AG20443 (cell line): ENCODE measurements at places on chromosomes 2 and 18.

DNA sequence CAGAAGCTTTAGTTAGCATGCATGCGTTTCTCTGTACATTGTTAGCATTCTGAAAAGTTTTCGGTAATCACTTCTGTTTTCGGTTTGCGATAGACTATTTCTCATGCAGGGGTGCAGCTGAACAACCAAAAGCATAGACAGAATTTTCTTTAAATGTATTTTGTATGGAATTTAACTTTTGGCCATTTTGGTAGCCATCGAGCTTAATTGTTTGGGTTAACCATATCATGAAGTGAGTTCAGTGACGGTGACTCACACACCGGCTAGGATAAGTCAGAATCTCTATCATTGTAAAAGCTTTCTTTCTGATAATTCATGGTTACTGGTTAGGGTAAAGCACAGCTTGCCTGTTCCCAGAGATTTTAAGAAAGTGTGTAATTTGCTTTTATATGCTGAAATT, 107.2 kb downstream of the CD226 start:
- DNase-seq: no peak

GRCh38 chr2:121682396-121683298, 33.4 kb upstream of the CLASP1 start:
- DNase-seq: no peak

DNA sequence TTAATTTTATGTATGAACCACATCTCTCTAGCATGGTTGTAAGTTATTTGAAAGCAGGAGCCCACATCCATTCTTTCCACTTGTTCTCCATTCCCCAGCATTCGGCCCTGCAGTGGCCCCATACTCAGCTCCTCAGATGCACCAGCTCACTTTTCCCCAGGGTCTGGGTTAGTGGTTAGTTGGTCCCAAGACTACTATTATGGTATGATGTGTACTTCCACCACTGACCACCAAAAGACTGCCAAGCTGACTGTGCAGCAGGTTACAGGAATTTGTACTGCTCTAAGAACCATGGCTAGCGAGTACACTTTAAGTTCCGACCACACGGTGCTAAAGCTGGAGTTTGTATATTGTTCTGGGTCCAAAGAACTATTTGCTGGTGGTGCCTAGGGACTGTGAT, 413.6 kb upstream of the TCF4 start:
- no peak for DNase-seq

GRCh38 chr2:112253261-112253815, 1.5 kb downstream of the ZC3H8 start:
- no peak for DNase-seq

DNA sequence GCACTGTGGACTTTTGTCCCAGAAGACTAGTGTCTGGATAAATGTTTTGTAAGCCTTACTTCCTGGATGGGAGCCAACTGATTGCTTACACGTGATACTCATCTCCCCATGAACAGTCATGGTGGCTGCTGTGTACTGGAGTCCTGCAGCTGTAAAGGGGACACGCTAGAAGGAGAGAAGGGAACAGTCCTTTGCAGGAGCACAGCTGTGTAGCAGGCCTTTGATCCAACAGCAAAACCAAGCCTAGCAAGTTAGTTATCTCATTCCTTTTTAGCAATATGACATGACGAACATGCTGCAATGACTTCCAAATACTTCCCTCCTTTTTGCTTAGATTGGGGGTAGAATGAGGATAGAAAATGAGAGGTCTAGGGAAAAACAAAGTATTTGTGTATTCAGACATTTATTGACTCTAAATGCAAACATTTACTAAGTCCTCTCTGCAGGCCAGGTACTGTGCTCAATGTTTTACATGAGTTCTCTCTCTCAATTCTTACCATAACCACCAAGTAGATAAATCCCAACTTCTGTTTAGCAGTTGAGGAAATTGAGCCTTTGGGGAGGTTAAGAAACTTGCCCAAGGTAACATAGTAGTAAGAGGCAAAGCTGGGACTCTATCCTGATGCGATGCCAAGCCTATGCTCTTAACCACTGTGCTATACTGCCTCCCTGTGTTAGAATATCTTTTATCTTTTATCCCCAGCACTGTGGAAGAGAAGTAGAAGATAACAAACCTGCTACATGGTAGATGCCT, 55.4 kb upstream of the CD28 start:
- peak; percentile 31 for DNase-seq

GRCh38 chr2:3553946-3554345, 4.2 kb downstream of the RNASEH1 start:
- DNase-seq: no peak

DNA sequence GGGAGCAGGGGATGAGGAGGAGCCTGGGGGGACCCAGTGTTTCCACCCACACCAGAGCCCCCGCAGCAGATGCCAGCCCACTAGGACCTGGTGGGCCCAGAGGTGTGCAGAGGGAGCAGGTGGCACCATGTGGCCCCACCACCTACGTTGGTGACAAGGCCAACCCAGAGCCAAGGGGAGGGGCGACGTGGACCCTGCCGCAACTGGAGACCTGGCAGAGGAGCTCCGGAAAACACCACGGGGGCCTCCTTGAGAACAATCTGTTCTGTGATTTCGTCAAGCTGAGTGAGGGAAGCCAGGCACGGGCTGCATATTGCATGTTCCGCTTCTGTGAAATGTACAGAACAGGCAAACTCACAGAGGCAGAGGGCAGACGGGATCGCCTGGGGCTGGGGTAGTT, 49.1 kb upstream of the GPC1 start:
- DNase-seq: no peak

GRCh38 chr18:2104620-2105462, 466.5 kb downstream of the METTL4 start:
- peak; percentile 74 for DNase-seq

- no peak for DNase-seq
Observed at GRCh38 chr2:45439788-45440773, 171.0 kb downstream of the SRBD1 start.

DNA sequence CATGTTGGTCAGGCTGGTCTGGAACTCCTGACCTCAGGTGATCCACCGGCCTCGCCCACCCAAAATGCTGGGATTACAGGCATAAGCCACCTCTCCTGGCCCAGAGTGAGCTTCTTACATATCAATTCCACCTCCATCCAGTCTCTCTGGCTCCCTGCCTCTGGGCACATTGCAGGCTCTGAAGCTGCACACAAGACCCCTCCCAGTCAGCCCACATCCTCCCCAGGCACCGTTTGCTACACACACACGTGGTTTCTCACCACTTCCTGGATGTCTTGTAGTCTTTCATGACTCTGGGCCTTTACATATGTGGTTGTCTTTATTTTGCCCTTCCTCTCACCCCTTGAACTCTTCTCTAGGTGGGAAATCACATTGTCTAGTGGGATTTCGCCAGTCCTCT, 64.0 kb upstream of the CABLES1 start:
- DNase-seq: no peak

DNA sequence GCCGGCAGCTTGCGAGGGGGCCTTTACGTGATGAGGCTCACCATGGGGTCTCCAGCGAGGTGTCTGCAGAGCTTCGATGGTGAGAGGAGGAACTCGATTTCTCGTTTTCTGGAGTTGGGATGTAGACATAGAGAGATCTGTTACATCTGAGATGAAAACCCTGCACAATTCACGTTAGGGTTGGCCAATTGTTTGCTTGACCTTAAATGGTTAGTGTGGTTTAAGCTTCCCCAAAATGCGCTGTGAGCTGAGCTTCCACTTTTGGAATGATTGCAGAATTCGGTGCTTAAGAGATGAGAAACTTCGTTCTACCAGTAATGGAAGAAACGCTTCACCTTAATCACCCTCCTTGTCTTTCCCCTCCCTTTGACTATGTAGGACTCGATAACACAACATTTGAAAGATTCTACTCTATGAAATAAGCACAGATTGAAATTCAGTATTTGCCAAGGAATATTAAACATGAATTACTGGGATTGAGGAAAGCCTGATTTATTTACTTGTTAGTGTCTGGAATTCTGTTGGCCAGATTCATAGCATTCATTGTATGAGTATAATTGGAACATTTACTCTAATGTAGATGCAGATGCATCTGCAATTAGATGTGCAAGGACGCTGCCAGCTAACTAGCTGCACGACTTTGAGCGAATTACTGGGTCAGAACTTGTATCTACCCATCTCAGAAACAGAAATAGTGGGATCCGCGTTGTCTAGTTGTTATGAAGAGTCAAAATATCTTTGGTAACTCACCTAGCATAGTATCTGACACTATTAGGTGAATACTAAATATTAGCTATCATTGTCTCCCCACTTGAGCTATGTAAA, 1.6 kb upstream of the KLF7 start:
- DNase-seq: peak; percentile 40

GRCh38 chr2:217775920-217776503, 226.8 kb downstream of the TNS1 start:
- DNase-seq: no peak

GRCh38 chr2:163626639-163627109, 109.1 kb downstream of the FIGN start:
- no peak for DNase-seq

- no peak for DNase-seq
Observed at GRCh38 chr2:221258464-221258863, 313.6 kb downstream of the EPHA4 start.

GRCh38 chr2:62724886-62725711, 19.6 kb downstream of the EHBP1 start:
- DNase-seq: no peak

DNA sequence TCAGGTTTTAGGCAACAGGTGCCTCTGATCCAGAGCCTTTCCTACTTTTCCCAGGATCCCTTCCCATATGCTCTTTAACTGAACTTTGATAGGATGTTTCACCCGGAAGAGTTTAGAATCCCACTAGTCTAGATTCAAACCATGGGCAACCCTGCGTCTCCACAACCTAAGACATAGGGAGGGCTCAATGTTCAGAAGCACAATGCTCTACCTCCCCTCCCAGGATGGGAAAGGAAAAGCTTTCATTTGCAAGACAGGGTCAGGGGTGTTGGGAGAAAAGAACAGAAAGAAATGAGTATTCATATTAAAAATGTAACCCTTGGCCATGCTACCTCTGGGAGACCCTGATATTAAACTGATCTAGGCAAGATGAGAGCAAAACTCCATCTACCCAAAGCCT, 230.4 kb downstream of the MREG start:
- no peak for DNase-seq
